ENCODE measurements at places on chromosomes 12 and 14.

DNA sequence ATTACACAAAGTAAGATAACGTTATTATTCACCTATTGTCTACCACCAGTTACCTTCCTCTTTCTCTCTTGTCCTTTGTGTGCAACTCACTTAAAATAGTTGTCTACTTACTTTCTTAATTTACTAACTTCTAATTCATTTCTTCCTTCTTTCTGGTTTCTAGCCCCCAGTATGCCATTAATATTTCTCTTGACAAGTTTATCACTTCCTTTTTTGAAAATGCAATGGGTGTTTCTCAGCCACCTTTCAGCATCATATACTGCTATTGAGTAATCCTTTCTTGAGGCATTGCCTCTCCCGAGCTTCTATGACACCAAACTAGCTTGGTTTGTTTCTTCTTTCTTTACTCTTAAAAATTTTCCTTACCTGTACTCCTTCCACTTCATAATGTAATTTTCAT is 633.6 kb downstream of the TMTC2 start:
- DNase-seq: no peak

GRCh38 chr14:79856381-79856780 is 354.9 kb downstream of the DIO2 start:
- DNase-seq: no peak

- DNase-seq: no peak
These were observed 236.2 kb downstream of the EGLN3 start for GRCh38 chr14:33714527-33715226.

GRCh38 chr14:80117876-80118275 is 93.4 kb downstream of the DIO2 start:
- DNase-seq: no peak

- no peak for DNase-seq
These were observed 214.5 kb upstream of the DDHD1 start for GRCh38 chr14:53367644-53368026.

DNA sequence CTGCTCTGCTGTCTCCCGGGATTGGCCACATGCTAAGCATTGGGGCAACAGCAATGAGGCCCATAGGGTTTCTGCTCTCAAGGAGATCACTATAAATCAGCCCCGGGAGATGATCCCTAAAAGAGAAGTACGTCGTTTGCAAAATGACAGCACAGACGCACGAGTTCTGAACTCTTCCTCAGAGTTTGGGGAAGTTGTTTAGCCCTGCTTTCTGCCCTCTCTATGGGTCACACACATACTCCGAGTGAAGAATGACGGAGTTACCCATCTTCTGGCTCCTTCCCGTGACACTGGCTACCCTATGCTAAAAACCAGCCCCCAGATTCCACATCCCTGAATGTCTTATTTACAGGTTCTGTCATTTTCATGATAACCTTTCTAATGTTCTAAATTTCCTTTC is 258.0 kb upstream of the PLEKHG7 start:
- no peak for DNase-seq

GRCh38 chr14:44941591-44941990 is 20.2 kb downstream of the KLHL28 start:
- DNase-seq: no peak

DNA sequence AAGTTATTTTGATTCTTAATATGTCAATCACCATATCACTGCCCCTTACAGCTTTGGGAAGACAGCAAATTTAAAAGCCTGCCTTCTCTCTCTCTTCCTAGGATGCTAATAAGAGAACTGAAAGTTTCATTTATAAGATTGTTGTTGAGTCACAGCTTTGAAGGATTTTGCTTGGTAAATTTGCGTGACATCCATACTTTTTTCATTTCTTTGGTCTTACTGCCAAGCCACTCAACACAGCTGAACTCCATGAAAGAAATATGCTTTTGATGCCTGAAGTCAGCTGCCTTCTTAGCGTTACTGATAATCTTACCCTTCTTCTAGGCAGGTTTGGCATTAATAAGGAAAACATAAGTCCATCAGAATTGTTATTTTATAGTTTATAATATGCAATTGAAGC is 155.0 kb downstream of the CRADD start:
- no peak for DNase-seq

DNA sequence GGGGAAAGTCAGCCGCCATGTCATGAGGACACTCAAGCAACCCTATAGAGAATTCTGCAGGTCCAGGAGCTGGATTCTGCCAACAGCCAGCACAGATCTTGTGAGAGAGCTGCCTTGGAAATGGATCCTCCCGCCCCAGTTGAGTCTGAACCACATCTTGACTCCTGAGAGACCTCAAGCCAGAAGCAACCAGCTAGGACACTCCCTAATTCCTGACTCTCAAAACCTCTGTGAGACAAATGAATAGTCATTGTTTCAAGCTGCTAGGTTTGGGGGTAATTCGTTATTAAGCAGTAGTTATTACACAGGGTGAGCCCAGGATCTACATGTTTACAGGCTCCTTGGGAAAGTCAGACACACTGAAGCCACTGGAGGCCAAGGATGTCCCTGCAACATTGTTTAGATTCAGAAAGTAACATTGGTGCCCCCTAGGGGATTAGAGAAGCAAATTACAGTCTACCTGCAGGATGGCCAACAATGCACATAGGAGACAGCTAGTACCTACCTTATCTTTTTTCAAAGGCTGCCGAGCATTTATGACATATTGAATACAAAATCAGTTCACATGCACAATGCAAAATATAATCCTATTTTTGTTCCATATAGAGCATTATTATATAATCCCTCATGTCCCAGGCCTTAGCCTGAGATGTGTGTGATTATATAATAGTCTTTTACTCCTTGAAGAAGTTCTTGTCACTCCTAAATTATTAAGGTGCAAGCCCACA is 57.9 kb upstream of the FICD start:
- DNase-seq: peak; percentile 5

DNA sequence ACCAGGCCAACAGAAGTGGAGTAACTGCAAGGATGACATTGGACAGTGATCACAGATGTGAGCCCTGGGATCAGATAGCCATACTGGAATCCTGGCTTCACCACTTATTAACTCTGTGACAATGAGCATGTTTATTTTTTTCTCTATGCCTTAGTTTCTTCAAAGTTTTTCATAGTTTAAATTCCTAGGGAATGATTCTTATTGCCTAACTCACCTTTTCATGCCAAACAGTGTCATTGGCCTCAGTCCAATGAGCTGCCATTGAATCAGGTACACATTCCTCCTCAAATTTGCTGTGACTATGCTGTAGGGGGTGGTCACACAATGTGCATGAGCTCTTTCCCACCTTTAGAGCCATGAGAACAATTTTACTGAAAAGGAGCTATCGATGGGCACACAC is 342.3 kb downstream of the SYT1 start:
- DNase-seq: no peak

All from activated CD4-positive, alpha-beta T cell treated with anti-CD3 and anti-CD28 coated beads for 48 hours (primary cell).